SHP77 treated with DMSO at 0.1 percent for 48 hours (cell line): ENCODE measurements at places on chromosomes 12 and 14.

- no peak for DNase-seq
Measured at GRCh38 chr12:20125276-20125798, 243.0 kb upstream of the PDE3A start.

DNA sequence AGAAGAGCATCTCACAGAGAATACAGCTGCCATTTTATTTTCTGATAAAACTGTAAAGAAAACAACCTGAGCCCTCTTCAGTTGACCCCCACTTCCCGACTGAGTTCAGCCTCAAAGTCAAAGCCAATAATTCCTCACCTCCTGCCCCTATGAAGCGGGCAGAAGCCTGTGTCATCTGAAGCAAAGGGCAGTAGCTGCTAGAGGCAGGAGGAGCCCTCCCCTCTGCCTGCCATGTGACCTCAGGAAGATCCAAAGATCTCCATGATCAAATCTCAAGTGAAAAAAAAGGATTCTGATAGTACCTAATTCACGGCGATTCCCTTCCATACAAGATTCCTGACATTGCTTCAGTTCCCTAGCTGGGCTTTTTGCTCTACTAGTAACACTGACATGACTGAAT lies 223.1 kb upstream of the CAND1 start:
- no peak for DNase-seq

GRCh38 chr12:21566907-21567394 lies 37.7 kb downstream of the GYS2 start:
- no peak for DNase-seq

DNA sequence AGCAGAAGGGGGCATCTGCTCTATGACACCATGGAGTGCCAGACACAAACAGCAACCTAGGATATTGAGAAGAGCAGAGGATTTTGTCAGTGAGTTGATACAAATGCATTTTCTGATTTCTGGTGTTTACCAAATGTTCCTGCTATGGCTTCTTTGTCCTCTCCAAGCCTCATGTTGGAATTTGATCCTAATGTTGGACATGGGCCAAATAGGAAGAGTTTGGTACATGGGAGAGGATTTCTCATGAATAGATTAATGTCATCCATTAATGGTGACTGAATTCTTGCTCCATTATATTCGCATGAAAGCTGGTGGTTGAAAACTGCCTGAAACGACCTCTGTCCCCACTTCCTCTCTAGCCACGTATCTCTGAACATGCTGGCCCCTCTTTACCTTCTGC lies 1002.2 kb upstream of the FLRT2 start:
- no peak for DNase-seq

DNA sequence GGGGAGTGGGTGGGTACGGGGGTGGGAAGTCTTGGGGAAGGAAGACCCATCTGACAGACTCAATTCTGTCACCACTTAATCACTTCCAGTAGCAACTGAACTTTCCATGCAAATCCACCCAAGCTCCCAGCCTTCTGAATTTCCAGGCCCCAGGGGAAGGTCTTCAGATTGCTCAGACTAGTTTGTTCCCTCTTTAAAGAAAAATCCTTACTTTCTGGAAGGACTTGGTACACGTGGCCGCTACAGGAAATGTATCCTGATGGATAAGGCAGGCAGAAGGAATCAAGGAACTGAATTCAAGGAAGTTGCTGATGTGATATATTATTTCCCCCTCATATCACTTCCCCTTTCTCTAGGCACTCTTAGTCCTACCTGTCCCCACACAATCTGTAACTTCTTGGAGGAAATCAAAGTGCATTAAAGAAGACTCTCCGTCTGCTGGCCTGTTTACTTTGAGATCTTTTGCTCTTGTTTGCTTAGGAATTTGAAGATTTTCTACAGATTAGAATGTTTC lies 6.4 kb downstream of the NFKBIA start:
- DNase-seq: no peak

DNA sequence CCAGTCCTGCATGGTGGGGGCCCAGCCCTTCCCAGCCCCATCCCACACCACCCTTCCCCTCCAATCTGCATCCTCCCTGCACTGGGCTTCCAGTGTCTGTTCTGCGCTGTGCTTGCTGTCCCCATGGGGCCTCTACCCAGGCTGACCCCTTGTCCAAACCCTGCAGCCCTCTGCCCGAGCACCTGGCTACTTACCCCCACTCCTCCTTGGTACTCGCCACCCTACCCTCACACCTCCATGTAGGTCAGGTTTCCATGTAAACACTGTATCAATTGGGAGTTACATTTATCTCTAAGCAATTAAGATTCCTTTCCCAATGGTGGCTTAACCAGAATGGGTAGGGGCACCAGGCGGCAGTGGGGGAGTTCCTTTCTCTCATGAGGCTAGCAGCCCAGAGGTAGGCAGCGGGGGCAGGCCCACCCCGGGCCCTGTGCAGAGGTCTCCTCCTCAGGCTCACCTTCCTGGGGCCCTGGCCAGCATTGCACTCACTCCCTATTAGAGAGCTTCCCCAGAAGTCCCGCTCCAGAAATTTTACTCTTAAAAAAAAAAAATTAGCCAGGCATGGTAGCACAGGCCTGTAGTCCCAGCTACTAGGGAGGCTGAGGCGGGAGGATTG lies 76.6 kb upstream of the CCND2 start:
- DNase-seq: no peak

DNA sequence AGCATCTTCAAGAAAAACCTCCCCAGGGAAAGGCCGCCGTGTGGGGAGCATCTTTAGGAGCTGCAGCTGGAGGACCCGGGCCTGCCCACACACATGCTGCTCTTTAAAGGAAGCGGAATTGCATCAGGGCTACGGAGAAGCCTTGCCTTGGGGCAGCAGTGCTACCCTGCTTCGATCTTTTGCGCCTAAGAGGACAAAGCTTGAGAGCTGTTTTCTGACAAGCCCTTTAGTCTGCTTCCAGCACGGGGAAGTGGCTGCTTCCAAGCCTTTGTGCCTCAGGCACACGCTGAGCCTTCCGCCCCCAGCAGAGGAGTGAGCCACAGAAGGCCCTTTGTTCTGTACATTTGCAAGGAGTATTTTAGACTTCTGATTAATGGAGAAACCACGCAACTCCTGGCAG lies 31.5 kb downstream of the COA8 start:
- DNase-seq: peak; percentile 32

- DNase-seq: no peak
Measured at GRCh38 chr12:20006871-20007730, 361.2 kb upstream of the PDE3A start.

- no peak for DNase-seq
Measured at GRCh38 chr12:132237772-132238487, 91.5 kb downstream of the GALNT9 start.

DNA sequence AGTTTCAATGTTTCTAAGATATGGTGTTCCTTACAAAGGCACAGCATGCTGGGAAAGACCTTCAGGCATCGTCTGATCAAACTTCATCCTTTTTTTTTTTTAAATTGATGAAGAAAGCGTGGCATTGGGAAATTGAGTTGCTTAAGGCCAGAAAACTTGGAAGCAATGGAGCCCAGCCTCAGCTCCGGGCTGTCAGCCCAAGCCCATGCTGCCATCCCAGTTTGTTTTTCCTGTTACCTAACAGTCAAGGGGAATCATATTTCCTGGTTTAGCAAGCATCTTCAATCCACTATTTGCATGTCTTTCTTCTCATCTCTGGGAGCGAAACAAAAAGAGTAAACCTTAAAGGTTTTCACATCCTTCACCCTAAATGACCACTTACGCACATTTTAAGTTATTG lies 200.2 kb downstream of the CHST11 start:
- DNase-seq: no peak

DNA sequence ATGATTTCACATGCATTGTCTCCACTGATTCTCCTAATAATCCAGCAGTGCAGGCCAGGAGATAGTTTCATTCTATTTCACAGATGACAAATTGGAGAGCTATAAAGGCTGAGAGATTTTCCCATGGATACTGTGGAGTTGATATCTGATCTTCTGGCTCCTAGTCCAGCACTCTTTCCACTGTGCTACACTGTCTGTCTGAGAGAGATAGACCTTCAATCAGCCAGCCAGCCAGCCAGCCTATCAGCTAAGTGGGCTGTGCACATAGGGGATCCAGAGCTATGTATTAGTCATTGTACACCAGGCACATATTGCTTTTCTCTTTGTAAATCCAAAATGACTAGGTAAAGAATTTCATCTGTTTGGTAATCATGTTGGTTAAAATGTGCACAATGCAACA lies 91.8 kb upstream of the ATP2B1 start:
- no peak for DNase-seq

GRCh38 chr12:56947633-56948456 lies 9.6 kb downstream of the RDH16 start:
- DNase-seq: no peak

DNA sequence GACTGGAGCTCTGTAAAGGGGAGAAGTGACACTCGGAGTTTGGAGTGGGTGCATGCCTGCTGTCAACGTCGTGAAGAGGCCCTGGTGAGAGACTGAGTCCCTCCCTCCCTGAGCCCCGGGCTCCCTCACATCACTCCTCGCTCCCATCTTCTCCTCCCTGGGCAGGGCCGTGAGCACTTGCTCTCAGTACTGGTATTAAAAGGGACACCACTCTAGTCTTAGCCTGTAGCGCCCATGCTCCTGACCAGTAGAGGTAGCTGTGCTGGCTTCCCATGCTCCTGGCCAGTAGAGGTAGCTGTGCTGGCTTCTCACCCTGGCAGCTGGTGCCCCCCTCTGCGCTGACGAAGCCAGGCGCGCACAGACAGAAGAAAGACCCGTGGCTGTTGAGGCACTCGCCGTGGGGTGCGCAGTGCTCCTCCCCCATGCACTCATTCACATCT lies 14.7 kb downstream of the ISCA2 start:
- DNase-seq: no peak

GRCh38 chr14:55650992-55651391 lies 71.0 kb downstream of the KTN1 start:
- DNase-seq: no peak

GRCh38 chr14:102923201-102923924 lies 900 bp downstream of the AMN start:
- DNase-seq: no peak

GRCh38 chr14:100640471-100641273 lies 53.5 kb upstream of the BEGAIN start:
- no peak for DNase-seq

GRCh38 chr12:49924628-49925246 lies 21.0 kb upstream of the FAIM2 start:
- DNase-seq: no peak

DNA sequence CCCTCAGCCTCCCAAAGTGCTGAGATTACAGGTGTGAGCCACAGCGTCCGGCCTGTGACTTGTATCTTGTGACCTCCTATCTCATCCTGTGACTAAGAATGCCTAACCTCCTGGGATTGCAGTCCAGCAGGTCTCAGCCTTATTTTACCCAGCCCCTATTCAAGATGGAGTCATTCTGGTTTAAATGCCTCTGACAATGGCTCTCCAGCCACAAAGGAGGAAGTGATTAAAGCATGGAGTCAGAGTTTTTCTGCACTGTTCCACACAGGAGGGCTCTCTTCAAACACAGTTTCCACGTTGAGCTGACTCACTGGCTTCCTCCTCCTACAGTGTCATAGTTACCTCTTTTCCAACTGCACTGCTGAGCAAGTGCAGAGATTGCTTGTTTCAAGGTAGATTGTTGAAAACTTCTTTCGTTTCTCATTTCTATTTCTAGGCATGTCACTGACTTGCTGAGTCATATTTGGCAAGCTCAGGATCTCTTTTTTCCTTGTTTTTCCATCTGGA lies 383.8 kb downstream of the PCNX1 start:
- DNase-seq: no peak
